NCI-H446 (cell line): ENCODE measurements at places on chromosomes 6 and 20.

- DNase-seq: no peak
These were observed at the start of gene CD40 for GRCh38 chr20:46117704-46118467. TSS of gene CD40 (plus strand) at chr20:46118314. CDS start at chr20:46118344, 30 bp downstream.

DNA sequence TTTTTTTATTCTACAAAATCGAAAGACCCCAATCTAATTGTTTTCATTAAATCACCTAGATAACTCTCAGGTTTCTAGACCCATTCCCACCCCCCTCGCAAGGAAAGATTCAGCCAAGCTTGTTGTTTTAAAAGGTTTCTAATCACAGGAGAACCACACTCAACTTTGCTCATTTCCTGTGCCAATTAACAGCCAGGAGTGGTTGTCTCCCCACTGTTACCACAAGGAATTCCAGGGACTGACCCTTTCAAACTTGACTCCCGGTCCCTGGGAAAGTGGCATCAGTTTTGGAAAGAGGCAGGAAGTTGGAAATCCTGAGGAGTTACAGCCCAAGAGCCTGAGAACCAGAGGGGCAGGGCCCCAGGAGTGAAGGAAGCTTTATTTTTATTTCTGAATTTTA lies 561.3 kb upstream of the JAG1 start:
- DNase-seq: no peak

GRCh38 chr20:55253781-55254180 lies 751.5 kb downstream of the CBLN4 start:
- DNase-seq: no peak

DNA sequence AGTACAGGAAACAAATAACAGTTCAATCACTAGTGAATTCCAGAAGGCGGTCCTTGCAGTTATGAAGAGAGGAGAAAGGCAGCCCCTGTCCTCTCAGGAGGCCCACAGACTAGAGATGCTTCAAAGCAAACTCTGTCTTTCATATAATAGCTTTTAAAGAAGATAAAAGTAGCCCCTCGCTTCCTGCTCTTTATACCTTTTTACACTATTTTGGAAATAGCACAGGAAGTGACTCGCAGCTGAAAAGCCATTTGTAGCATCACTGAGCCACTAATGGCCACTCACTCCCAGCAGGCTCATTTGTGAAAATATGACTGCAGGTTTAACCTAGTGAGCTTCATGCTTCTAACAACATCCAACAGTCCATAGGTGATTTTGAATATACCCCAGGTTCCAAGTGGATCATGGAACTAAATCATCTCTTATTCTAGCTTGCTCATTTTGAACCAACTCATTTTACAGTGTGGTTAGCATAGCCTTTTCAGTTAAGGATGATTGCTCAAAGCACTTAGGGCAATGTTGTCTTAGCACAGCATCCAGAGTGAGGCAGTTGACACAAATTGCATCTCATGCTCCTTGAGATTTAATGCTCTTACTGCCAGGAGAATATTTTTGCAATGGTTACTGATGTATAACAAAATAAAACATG lies 136.0 kb upstream of the NRSN1 start:
- no peak for DNase-seq

- DNase-seq: no peak
These were observed 186.7 kb downstream of the RPS12 start for GRCh38 chr6:133001040-133001565.

- DNase-seq: no peak
These were observed 37.8 kb upstream of the THEMIS start for GRCh38 chr6:127938701-127939100.

DNA sequence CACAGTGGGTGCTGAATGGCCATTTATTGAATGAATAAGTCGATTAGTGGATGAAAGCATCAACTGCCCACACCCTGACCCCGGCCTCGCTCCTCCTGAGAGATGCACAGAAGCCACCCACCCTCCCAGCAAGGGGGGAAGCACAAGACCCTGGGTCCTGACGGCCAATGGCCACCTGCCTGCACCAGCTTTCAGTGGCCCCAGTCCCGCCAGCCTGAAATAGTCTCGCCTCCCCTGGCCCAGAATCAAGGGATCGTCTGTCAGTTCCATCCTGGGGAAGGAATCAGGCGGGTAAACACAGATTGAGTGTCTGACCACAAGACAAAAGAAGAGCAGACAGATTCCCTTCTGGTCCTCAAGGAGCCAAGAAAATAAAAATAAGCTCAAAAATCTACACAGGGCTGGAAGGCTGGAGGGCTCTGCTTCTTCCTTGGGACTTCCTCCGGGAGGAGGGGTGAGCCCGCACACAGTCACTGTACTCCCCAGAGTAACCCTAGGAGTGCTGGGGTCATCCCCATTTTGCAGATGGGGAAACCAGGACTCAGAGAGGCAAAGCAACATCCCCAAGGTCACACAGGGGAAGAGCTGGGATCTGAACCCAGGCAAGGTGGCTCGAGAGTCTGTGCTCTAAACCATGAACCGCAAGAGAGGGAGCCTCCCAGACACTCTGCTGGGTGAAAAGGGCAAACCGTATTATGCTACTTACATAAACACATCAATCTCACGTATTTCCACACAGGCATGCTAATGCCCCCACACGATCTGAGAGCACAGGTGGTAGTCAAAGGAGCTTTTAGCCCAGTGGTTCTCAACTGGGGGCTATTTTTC lies 7.8 kb downstream of the PREX1 start:
- DNase-seq: no peak

DNA sequence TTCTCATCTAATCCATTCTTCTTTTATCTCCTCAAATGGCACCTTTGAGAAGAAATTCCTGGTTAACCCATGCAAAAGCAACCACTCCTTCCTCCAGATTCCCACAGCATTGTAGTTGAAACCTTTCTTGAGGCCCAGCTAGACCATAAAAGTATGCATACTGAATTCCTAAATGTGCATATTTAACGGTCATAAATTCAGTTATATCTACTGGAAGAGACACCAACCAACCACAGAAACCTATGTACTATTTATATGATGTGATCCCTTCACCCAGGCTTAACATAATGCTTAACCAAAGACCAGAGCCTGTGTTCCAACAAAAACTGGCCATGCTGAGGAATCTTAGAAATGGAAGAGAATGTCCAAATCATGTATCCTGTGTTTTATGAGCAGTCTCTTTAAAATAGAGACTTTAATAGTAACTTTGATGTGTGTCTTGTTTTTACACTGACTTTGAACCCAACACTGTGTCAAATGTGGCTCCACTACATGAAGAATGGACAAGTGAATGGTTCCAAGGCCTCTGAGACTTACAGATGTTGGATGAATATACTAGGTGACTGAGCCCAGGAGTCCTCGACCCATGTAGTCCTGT lies 11.4 kb upstream of the TAF8 start:
- DNase-seq: no peak

GRCh38 chr20:46703435-46703834 lies 6.0 kb upstream of the SLC2A10 start:
- DNase-seq: no peak

- DNase-seq: no peak
These were observed 109.4 kb upstream of the NEDD9 start for GRCh38 chr6:11341867-11342266.

DNA sequence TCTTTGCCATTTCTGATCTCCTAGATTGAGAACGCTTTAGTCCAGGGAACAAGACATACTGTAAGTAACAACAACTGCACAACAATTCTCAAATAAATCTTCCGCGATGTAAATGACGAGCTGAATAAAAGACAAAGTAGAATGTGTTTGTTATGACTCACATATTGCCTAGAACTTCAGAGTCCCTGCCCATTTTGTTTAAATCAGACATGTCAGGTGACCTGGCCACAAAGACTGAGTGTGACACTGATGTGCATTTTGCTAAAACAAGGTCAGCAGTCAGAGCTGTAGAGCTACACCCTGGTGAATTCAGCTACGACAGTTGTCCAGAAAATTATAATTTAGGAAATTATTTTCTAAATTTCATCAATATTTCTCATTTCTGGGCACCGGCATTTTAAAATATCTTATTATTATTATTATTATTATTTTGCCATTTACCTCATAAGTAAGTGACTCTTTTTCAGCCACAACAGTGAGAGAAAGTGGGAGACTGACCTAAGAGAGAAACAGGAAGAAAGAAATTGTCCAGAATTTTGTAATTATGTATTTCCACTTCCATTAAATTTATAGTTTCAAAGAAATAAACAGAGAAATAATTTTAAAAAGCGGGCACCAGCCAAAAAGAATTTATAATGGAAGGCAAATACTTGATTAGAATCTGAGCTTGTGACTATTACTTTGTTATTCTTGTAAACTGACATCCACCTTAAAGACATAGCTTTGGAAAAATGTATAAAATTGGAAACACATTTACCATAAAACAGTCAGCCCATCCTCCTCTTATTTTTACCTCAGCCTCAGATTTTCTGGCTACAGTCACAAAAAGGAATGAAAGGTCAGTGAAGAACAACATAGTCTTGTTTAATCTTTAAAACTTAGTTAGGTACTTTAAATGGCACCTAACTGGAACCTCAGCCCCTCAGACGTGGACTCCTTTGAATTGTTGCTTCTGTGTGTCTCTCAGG lies 157.0 kb upstream of the CITED2 start:
- no peak for DNase-seq

- DNase-seq: no peak
These were observed 23.9 kb downstream of the DUSP22 start for GRCh38 chr6:315921-316752.

DNA sequence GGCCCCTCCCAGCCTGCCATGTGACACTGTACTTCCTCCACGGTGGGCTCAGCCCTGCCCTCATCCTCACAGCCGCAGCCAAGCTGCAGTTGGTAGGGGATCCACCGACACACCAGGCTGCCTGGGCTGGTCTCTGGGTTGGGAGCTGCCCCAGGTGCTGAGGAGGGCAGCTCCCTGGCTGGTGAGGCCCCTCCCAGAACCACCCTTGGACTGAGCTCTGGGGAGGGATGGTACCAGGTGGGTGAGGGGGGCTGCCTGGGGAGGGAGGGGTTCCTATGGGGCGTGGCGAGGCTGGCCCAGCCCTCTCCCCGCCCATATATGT lies 185 bp upstream of the TNFRSF6B start:
- DNase-seq: no peak

- DNase-seq: no peak
These were observed 46.1 kb upstream of the MTRF1L start for GRCh38 chr6:153048631-153049030.

DNA sequence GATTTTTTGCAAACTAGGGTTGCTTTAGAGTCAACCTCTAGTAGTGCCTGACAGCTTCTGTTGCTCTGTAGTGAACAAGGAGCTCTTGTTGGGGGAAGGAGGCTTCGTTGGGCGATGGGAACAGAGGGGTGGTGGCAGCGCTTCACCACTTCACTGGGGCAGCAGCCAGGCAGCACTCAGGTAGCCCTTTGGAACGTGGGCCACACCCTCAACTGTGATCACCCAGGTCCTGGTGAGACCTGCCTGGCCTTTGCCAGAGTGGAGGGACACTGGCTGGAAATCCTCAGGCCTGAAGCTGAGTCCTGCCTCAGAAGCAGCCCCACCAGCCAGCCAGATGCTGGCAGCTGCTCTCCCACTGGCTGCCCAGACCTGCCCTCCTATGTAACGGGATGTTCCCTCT lies 10.4 kb upstream of the EDN3 start:
- DNase-seq: no peak

DNA sequence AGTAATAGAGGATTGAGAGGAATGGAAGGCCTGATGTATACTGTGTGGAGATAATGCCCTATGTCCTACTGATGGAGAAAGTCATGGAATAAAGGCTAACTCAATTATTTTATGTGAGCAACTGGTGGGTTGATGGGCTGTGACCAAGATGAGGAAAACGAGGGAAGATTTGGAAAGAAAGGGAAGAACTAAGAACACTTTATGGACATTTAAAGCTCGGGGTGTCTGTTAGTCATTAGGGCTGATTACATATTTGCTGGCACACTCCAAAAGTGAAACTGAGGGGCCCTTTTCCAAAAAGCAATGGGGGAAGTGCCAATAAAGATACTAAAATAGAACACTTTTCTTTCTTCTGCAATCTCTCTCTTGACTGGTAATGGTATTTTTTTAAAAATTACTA lies 439.5 kb downstream of the PLCB1 start:
- DNase-seq: no peak

GRCh38 chr6:29909985-29910384 lies 32.3 kb upstream of the HLA-A start:
- no peak for DNase-seq

DNA sequence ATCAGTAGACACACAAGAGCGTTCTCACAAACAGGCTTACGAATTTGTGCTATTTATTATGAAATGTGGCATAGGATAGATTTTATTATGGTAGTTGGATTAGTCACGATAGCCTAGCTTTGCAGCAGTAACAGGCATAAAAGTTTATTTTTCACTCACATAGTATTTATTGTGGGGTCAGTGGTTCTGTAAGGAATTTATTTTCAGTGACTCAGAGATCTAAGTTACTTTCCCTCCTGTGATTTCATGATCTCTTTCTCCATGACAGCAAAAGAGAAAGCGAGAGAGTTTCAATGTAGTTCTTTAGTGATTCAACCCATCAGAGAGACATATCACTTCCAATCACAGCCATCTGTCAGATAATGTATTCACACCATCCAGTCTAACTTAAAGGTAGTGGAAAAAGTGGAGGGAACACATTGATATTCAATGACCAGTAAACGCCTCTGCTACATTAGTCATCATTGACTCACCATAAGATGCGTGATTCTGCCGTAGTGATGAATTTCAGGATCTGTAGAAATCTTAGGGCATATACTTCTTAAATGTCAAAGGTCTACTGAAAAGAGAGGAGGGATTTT lies 605.5 kb downstream of the HDGFL1 start:
- no peak for DNase-seq

- peak; percentile 47 for DNase-seq
These were observed 4.9 kb upstream of the BIRC7 start for GRCh38 chr20:63230800-63231268.

- peak; percentile 34 for DNase-seq
These were observed 339.6 kb downstream of the ARHGAP18 start for GRCh38 chr6:129370268-129370916.

GRCh38 chr20:21214431-21214830 lies 88.5 kb downstream of the KIZ start:
- DNase-seq: no peak

DNA sequence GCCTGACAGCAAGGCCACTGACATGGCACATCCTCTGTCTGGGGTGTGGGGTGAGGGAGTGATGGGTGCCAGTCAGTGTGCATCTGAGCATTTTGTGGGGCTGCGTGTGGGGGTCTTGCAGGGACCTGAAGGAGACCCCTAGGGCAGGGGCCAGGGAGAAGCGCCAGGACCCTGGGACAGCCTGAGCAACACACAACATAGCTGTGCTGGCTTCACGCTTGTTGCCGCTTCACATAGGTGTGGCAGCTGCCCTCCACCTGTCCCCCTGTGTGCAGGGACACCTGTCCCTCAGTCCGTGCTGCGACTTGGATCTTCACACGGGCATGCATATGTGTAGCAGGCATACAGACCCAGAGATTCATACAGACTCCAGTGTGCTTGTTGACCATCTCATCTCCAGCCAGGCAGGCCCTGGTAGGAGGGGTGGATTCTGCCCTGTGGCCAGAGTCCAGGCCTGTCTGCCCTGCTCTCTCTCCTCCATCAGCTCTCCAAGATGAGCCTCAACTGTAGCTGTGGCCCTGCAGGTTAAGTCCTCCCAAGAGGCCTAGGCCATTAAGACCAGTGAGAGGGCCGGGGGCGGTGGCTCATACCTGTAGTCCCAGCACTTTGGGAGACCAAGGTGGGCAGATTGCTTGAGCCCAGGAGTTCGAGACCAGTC lies 3.2 kb upstream of the NPBWR2 start:
- no peak for DNase-seq

- no peak for DNase-seq
These were observed 39.2 kb upstream of the PIM1 start for GRCh38 chr6:37130704-37131103.

GRCh38 chr6:20653085-20653479 lies 118.8 kb downstream of the CDKAL1 start:
- no peak for DNase-seq
